ENCODE measurements at places on chromosomes 1 and 21. TPM values are rescaled to one million over a fixed set of nuclear protein-coding genes. Genes with fewer than 3 reads are reported as not detected.

- DNase-seq = no peak
Measured at GRCh38 chr1:204139952-204140351, 11.9 kb downstream of the ETNK2 start.

- no peak for DNase-seq
Measured at GRCh38 chr1:73784026-73784425, 413.9 kb downstream of the LRRIQ3 start.

GRCh38 chr1:101964708-101965107 lies 32.0 kb downstream of the OLFM3 start:
- no peak for DNase-seq

DNA sequence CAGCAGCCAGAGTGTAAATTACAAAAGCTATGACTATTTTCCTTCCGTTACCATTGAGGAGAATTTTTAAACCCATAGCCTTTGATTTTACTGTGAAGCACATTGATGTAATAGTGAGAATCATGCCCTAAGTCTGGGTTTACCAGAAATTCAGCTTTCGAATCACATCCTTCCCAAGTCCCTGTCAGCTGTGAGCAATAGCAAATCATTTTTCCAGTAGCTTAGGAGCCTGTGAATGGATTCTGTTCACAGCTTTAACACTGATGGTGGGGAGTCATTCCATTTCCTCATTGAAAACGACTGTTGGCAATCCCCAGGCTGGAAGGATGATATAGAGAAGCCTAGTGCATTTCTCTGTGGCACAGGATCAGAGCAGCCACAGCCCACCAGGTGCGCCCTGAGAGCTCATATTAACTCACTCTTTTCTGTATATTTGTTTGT lies 82.2 kb upstream of the C1orf105 start:
- DNase-seq = no peak

- DNase-seq = no peak
Measured at GRCh38 chr1:196114193-196114592, 494.0 kb downstream of the KCNT2 start.

The LINGO4 gene
- not detected for polyA plus RNA-seq

- DNase-seq = no peak
Measured at GRCh38 chr1:7026169-7026568, 240.9 kb downstream of the CAMTA1 start.

- no peak for DNase-seq
Measured at GRCh38 chr1:184456189-184456588, 69.4 kb downstream of the C1orf21 start.

The ATAD3C gene
- 3.1 TPM for polyA plus RNA-seq

All from naive thymus-derived CD8-positive, alpha-beta T cell (primary cell).